ENCODE measurements at places on chromosomes 13 and 19.

- no peak for DNase-seq
Observed at GRCh38 chr19:17002455-17002854, 24.2 kb downstream of the CPAMD8 start.

- DNase-seq: no peak
Observed at GRCh38 chr13:76813891-76814290, 72.3 kb downstream of the KCTD12 start.

DNA sequence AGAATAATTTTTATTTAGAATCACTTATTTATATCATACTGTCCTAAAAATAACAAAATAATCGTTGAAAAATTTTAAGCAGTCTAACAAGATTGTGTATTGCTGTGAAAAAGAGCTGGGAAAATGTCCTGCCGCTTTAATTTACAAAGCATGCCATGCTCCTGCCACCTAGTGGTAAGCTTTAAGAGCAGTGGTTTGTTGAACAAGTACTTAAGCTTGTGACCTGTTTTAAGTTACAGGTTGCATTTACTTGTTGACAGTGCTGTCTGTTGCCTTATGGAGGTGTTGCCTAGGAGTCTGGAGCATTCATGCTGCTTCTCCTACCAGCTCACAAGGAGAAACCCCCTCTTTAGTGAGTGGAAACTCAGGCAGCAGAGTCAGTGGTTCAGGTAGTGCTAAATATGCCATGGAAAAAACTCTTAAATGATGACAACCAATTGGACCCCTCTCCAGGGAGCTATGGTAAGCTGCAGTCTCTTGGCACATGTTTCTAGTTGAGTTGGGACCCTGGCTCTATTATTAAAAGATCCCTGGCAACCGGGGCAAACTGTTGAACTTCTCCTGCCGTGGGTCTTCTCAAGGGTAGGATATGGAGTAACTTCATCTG is 68.4 kb downstream of the SPATA13 start:
- no peak for DNase-seq

- DNase-seq: no peak
Observed at GRCh38 chr19:17229890-17230289, 3.9 kb downstream of the OCEL1 start.

Data from activated CD8-positive, alpha-beta memory T cell treated with anti-CD3 and anti-CD28 coated beads for 48 hours (primary cell).